Thyroid gland (tissue), 4 donors: ENCODE measurements at places on chromosomes 12 and 14. TPM values are rescaled to one million over a fixed set of nuclear protein-coding genes. Genes with fewer than 3 reads are reported as not detected.

- no peak overlapping the region for H3K4me3 ChIP-seq
- no peaks in the 10 kb centered on the region for H3K36me3 ChIP-seq
- DNase-seq: no peak
- no peak overlapping the region for H3K27ac ChIP-seq
- H3K27me3 ChIP-seq: no peaks in the 10 kb centered on the region
Observed at GRCh38 chr12:105453316-105453715, 122.8 kb downstream of the C12orf75 start.

DNA sequence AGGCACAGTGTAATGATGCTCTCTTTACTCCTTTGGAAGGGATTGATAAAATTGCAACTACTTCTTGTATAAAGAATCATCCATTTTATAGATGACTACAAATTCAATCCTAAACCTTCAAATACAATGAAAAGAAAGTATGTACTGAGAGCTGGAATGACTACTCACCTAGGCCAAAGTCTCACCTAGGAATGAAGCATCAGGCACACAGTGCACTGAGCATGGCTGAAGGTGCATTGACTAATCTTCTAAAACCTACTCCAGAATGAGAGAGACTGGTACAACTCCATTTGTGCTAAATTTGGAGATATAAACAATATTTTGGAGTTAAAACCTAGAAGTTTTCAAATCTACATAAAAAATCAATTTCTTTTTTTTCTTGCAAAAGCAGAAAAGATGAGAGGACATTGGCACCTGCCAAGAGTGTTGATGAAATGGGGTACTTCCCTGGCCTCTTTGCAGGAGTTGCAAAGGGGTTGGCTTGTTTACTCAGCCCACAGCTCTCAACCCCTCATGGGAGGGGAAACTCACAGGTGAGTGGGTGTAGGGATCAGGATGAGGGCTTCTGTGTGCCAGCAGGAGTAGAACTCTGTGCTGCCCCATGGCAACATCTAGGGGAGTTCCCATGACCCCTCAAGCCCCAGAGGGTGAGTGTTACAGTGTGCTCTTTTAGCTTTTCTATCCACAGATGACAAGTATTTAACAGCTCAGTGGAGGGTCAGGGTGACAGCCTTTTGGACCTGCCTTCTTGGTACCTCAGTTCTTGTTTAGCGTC is 31.3 kb downstream of the CLECL1 start:
- no peaks in the 10 kb centered on the region for H3K27me3 ChIP-seq
- no peak for DNase-seq
- H3K27ac ChIP-seq: no peak overlapping the region
- H3K4me3 ChIP-seq: no peak overlapping the region

- peaks cover 7% of the 10 kb centered on the region for H3K4me1 ChIP-seq
- H3K27me3 ChIP-seq: no peaks in the 10 kb centered on the region
- peaks cover 7% of the 10 kb centered on the region for H3K36me3 ChIP-seq
- no peak overlapping the region for H3K27ac ChIP-seq
Observed at GRCh38 chr12:131927110-131928079, 1.7 kb upstream of the PUS1 start.

OTOGL gene
- total RNA-seq: 0.11 TPM

GRCh38 chr14:75165586-75166391 is 10.6 kb downstream of the TMED10 start:
- peaks cover 28% of the 10 kb centered on the region for H3K4me1 ChIP-seq
- H3K36me3 ChIP-seq: no peaks in the 10 kb centered on the region
- H3K4me3 ChIP-seq: no peak overlapping the region
- no peaks in the 10 kb centered on the region for H3K27me3 ChIP-seq

DNA sequence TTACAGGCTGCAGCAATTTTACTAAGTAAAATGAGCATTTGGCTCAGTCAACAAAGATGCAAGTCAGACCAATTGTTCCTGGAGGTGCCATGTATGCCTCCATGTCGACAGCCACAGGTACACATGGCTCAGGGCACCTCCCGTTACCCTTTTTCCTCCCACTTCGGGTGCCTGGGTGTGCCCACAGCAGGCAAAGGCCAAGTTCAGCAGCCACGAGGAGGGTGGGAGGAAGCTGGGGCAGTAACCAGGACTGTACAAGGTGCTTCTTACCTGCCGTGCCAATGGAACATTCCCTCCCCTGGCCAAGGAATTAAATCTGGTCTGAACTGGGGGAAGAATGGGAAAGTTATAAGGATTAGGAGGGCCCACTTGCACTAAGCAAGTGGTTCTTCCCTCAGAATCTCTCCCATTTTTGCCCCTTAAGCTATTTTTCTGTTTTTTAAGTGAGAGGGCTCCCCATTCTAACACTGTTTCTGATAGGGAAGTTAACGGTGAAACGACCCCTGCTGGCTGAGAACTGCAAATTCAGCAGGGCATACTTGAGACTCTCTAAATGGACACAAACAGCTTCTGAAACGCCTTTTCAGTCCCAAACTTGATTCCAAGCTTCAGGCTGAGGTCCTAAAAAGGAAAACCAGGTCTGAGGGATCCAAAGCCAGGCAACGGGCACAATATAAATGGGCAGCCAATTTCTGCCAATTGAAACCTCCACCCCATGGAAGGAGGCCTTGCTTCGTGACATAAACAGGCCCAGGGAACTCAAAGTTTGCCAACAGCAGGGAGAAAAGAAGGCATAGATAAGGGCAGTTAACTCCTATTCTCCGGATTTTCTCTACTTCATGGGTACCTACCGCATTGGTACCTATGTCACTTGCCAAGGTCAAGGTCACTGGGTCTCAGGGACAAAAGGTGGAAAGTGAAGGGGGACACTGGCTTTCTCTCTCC is 24.8 kb downstream of the CLECL1 start:
- H3K27ac ChIP-seq: no peak overlapping the region
- no peak overlapping the region for H3K4me3 ChIP-seq
- no peaks in the 10 kb centered on the region for H3K27me3 ChIP-seq
- no peaks in the 10 kb centered on the region for H3K4me1 ChIP-seq
- no peaks in the 10 kb centered on the region for H3K36me3 ChIP-seq
- peak; percentile 42 for DNase-seq

GRCh38 chr12:118337194-118337838 is 35.4 kb downstream of the TAOK3 start:
- H3K4me1 ChIP-seq: no peaks in the 10 kb centered on the region
- no peak overlapping the region for H3K27ac ChIP-seq
- no peak overlapping the region for H3K4me3 ChIP-seq
- H3K27me3 ChIP-seq: no peaks in the 10 kb centered on the region
- DNase-seq: no peak

- peak; percentile 14 for DNase-seq
- no peak overlapping the region for H3K4me3 ChIP-seq
Observed at GRCh38 chr12:68263366-68263765, 10.0 kb upstream of the IL22 start.

DNA sequence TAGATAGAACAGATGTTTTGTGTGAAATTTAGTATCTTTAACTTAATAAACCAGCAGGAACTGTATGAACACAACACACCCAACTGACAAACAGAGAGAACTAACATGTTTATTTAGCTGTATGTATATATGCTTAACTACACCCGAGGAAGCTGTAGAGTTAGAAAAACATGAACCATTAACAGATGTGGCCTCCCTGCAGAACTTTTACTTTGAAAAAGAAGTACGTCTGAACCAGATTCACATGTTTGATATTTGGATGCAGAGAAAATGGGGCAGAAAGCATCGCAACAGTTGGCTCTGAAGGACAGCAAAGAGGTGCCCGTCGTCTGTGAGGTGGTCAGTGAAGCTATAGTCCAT is at the start of gene REP15:
REP15 (plus strand) TSS at position 155 of the 360 bp plus-strand sequence; CDS start at position 271, 116 bp downstream.
- no peaks in the 10 kb centered on the region for H3K4me1 ChIP-seq
- H3K27ac ChIP-seq: no peak within 1 kb of the TSS

GRCh38 chr12:13255792-13256691 is 59.5 kb downstream of the EMP1 start:
- no peak overlapping the region for H3K4me3 ChIP-seq
- H3K36me3 ChIP-seq: no peaks in the 10 kb centered on the region
- peak; percentile 93 for DNase-seq
- H3K4me1 ChIP-seq: peaks cover 4% of the 10 kb centered on the region

PGAM5 gene
- total RNA-seq: 24.6 TPM

- no peaks in the 10 kb centered on the region for H3K4me1 ChIP-seq
- H3K27ac ChIP-seq: no peak overlapping the region
- no peak overlapping the region for H3K4me3 ChIP-seq
- H3K36me3 ChIP-seq: no peaks in the 10 kb centered on the region
- DNase-seq: no peak
- no peaks in the 10 kb centered on the region for H3K27me3 ChIP-seq
Observed at GRCh38 chr14:44803239-44803905, 158.4 kb downstream of the KLHL28 start.

GRCh38 chr12:94165138-94165537 is 16.8 kb downstream of the PLXNC1 start:
- H3K4me1 ChIP-seq: no peaks in the 10 kb centered on the region
- H3K27me3 ChIP-seq: no peaks in the 10 kb centered on the region
- no peak for DNase-seq
- no peaks in the 10 kb centered on the region for H3K36me3 ChIP-seq
- H3K4me3 ChIP-seq: no peak overlapping the region

- DNase-seq: no peak
- no peak overlapping the region for H3K4me3 ChIP-seq
- H3K36me3 ChIP-seq: no peaks in the 10 kb centered on the region
- H3K4me1 ChIP-seq: no peaks in the 10 kb centered on the region
- no peak overlapping the region for H3K27ac ChIP-seq
- no peaks in the 10 kb centered on the region for H3K27me3 ChIP-seq
Observed at GRCh38 chr14:79758985-79759384, 452.3 kb downstream of the DIO2 start.

DNA sequence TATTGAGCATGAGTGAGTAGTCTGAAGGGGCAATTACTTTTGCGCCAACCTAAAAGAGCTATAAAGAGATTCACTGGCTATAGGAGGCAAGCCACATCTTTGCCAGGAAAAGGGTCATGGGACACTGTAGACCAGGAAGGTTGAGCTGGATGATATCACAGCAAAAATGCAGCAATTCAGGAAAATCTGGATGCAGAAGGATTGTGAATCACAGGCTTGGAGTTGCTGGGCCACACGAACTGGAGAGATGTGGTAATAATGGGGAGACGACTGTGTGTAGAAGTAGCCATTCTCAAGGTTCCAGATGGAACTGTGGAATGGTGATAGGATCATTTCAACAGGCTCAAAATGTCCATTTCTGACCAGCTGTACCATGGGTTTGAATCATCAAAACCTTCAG is 151.4 kb upstream of the DAAM1 start:
- no peaks in the 10 kb centered on the region for H3K4me1 ChIP-seq
- no peaks in the 10 kb centered on the region for H3K36me3 ChIP-seq
- no peak overlapping the region for H3K4me3 ChIP-seq
- no peak for DNase-seq

GRCh38 chr12:88367231-88367630 is 213.0 kb downstream of the KITLG start:
- no peak for DNase-seq
- no peaks in the 10 kb centered on the region for H3K36me3 ChIP-seq
- no peaks in the 10 kb centered on the region for H3K4me1 ChIP-seq

GRCh38 chr12:11739980-11740577 is 90.6 kb downstream of the ETV6 start:
- no peak overlapping the region for H3K27ac ChIP-seq
- peaks cover 5% of the 10 kb centered on the region for H3K4me1 ChIP-seq
- no peaks in the 10 kb centered on the region for H3K36me3 ChIP-seq
- H3K27me3 ChIP-seq: no peaks in the 10 kb centered on the region
- no peak for DNase-seq

DNA sequence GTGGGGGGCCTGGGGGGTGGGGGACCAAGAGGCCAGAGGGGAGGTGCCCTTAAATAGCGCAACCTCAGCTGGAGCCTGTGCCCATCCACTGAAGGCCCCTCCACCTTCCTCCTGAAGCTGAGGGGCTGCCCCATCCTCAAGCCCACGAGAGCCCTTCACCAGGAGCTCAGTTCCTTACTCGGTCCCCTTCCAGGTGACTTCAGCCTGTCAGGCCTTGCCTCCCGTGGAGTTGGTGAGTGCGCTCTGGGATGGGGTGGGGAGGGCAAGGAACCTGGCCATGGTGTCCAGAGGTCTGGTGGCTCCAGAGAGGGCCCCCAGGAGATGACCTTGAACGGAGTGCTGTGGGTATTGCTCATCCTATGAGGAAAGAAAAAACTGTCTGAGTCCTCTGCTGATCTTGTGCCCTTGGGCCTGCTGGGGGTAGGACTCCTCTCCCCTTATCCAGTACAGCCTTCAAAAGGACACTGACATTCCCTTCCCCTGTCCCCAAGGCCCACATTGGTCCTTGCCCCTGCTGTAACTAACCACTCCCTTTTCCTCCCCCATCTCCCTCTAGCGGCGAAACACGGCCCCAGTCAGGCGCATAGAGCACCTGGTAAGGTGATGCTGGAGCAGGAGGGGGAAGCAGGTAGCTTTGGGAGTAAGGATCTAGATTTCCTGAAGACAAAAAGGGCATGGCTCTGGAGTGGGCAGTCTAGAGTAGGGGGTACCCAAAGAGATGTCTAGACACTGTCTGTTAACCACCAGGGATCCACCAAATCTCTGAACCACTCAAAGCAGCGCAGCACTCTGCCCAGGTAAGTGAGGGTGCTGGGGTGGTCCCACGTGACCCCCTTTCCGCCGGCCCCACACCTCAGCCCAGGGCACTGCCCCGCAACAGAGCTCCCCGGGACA is 3.6 kb downstream of the TNS2 start:
- peaks cover 21% of the 10 kb centered on the region for H3K36me3 ChIP-seq
- no peaks in the 10 kb centered on the region for H3K27me3 ChIP-seq
- H3K4me1 ChIP-seq: peaks cover 61% of the 10 kb centered on the region
- no peak overlapping the region for H3K4me3 ChIP-seq

TBC1D30 gene
- 7.9 TPM for total RNA-seq

CPNE6 gene
- not detected for total RNA-seq

LRFN5 gene
- total RNA-seq: 5.3 TPM

- peak overlapping the region; percentile 84 for H3K27ac ChIP-seq
- peaks cover 19% of the 10 kb centered on the region for H3K36me3 ChIP-seq
- peaks cover 30% of the 10 kb centered on the region for H3K4me1 ChIP-seq
- no peak overlapping the region for H3K4me3 ChIP-seq
Observed at GRCh38 chr14:88481794-88482193, 73.0 kb downstream of the PTPN21 start.

FGF6 gene
- total RNA-seq: not detected

- DNase-seq: no peak
- no peak overlapping the region for H3K4me3 ChIP-seq
- no peak overlapping the region for H3K27ac ChIP-seq
- H3K4me1 ChIP-seq: peaks cover 14% of the 10 kb centered on the region
- H3K27me3 ChIP-seq: peaks cover 13% of the 10 kb centered on the region
Observed at GRCh38 chr12:107847830-107848229, 73.3 kb downstream of the ASCL4 start.

GRCh38 chr14:104805941-104806624 is 5.2 kb downstream of the ZBTB42 start:
- DNase-seq: no peak
- no peaks in the 10 kb centered on the region for H3K36me3 ChIP-seq
- no peak overlapping the region for H3K27ac ChIP-seq
- H3K4me3 ChIP-seq: no peak overlapping the region

PLBD1 gene
- total RNA-seq: 5.1 TPM

DNA sequence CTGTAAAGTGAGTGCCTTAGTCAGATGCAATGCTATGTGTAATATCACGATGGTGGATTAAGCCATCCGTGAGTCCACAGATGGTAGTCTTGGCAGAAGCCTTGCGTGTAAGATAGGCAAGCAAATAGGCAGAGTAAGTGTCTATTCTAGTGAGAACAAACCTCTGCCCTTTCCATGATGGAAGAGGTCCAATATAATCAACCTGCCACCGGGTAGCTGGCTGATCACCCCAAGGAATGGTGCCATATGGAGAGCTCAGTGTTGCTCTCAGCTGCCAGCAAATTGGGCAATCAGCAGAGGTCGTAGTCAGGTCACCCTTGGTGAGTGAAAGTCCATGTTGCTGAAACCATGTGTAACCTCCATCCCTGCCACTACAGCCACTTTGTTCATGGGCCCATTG is 371.2 kb upstream of the LRFN5 start:
- no peak overlapping the region for H3K4me3 ChIP-seq
- no peak for DNase-seq
- no peaks in the 10 kb centered on the region for H3K36me3 ChIP-seq
- no peaks in the 10 kb centered on the region for H3K4me1 ChIP-seq
- no peaks in the 10 kb centered on the region for H3K27me3 ChIP-seq
- H3K27ac ChIP-seq: no peak overlapping the region
